Left lobe of liver (tissue), 2 donors: ENCODE measurements at places on chromosomes 2 and 18.

GRCh38 chr18:69789794-69790193 lies 157.9 kb downstream of the CD226 start:
- no peak for DNase-seq

GRCh38 chr18:39751161-39751560 lies 2185.6 kb upstream of the CELF4 start:
- no peak for DNase-seq

GRCh38 chr18:5973099-5973498 lies 77.8 kb upstream of the TMEM200C start:
- no peak for DNase-seq

DNA sequence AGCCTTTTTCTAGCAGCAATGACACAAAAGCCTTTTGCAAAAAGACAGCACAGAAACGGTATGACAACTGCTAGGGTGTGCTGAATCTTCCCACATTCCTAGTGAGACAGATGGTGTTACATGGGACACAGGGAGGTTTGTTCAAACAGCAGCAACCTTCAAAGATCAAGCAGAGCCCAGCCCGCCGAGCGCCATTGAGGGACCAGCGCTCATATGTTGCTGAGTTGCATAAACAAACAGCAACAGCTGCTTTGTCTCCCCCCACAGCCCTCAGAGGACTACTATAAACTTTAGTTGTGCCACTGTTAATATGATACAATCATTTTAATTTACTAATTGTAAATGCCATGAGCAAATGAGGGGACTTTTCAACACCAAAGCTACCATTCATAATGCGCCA lies 117.7 kb downstream of the ZEB2 start:
- DNase-seq = no peak

DNA sequence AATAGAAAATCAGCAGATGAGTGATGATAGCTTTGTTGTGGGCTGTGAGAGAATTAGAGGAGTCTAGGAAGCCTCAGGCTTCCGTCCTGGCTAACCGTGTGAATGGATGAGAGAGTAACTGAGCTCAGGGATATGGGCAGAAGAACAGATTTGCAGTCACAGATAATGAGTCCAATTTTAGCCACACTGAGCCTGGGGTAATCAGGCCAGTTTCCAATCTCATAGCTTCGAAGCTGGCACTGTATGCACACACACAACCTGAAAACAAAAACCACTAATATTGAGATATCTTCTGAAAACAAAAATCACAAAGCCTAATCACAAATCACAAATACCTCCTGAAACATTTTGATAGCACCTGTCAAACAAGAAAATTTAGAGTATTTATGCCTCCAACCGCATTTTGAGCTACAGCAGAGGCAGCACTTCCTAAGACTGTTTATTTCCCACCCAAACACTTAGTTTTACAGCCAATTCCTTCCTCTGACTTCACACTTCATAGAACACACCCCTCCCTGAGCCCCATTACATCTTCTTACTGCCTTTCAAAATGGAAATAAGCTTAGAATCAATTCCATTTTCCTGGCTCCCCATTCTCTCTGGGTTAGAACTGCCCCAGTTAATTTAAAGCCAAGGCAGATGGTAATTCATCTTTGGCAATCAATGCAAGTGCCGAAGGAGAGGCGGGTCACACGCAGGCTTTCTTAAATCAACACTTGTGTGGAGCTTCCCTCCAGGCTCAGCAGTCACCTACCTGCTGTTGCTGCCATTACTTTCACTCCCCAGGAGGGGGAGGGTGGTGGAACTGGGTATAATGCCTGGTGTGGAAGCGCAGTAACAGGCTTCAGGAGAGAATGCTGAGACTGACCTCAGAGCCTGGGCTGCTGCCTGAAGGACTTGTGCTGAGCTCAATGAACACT lies 18.9 kb downstream of the TTR start:
- no peak for DNase-seq

GRCh38 chr2:174675615-174676014 lies 78.0 kb upstream of the WIPF1 start:
- no peak for DNase-seq

- no peak for DNase-seq
Measured at GRCh38 chr2:43402452-43402937, 176.1 kb upstream of the ZFP36L2 start.

DNA sequence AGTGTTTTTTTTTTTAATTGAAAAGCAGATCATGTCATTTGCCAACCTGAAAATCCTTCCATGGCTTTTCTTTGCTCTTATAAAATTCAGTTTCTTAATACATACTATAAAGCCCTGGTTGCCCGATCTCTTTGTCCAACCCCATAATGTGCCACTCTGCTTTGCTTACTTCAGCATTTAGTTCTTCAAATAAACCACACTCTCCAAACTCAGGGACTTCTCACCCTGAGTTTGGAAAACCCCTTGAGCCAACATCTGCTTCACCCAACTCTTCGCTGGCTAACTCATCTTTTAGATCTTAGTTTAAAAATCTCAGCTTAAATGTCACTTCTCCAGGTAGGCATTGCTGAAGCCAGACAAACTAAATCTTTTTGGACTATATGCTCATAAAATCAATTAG lies 1.3 kb upstream of the STAT1 start:
- DNase-seq = no peak

DNA sequence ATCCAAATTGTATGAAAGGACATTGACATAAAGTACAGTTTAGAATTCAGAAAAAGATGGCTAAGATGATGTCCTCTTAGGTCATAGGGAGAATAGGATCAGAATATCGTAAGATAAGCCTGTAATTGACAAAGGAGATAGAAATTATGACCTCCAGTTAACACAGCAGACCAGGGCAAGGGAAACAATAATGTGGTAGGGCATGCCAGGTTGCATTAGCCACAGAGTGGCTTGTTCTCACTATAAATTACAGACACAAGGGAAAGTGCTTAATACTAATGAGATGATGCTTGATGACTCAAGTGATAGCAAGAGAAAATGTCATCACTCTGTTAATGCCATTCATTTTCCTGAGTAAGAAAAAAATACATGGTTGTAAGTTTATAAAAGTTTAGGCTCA lies 48.9 kb upstream of the LRP1B start:
- DNase-seq = no peak

- DNase-seq = no peak
Measured at GRCh38 chr2:73131807-73132206, 19.1 kb upstream of the RAB11FIP5 start.

DNA sequence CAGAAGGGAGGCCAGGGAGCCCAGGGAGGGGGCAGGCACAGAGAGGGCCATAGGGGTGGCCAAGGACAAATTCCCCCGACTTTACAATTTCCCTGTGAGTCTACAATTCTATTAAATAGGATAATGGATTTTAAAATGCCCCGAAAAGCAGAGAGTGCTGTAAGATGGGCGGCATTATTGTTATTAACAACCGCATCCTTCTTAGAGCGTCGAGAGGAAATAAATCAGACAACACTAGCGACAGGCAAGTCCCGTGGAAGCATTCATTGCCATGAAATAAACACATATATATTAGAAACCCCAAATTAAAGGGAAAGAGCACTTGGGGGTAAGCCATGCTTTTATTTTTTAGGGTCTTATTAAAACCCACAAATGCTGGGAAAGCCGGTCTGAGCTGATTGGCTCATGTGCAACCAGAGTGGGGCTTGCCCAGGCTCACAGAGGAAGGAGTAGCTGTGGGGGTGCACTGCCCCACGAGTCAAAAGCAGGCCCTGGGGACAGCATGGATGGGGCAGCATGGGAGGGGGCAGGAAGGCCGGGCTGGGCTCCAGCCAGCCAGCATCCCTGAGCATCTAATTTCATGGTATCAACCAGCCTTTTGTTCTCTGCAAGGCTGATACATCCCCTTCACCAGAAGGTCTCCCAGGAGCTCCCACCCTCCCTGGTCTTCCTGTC lies 187.1 kb downstream of the CELF4 start:
- DNase-seq = no peak

DNA sequence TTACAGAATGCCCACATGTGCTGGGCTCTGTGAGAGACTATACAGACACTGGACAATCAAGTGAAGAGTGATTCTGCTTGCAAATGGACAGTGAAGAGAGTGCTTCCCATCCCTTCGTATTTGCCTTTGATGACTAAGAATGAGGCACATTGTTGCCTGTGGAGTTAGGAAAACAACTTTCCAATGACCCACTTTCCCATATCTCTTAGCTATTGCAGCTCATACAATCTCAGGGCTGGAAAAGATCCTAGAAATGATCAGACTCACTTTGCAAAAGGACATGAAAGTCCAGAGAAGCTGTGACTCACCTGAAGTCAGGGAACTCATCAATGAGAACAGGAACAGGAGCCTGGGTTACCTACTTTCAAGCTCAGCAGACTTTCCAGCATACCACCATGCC lies 440.5 kb upstream of the TCF4 start:
- no peak for DNase-seq

DNA sequence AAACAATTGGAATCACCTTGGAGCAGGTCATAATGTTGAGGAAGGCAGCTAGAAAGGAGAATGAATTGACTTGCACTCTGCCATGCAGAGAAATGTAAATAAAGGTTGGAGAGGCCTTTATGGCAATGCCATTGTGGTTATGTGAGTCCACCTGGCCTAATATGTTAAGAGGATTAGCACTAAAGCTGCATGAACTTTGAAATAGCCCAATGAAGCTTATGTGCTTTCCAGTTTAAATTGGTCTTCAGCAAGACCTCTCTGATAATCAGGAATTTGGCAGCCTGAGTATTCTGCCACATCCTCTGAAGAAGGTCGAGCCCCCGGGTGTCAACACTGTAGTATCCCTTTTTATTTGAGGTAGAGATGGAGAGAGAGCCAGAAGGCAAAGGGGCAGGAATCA lies 464.9 kb downstream of the CDH2 start:
- DNase-seq = no peak

- DNase-seq = no peak
Measured at GRCh38 chr2:57936216-57936615, 110.4 kb upstream of the VRK2 start.
